ENCODE measurements at places on chromosomes 1 and 21.
A peak's percentile ranks its signal among the peaks of the same experiment; 100 is the strongest.

GRCh38 chr1:247443641-247444040 lies 14.3 kb downstream of the OR2B11 start:
- DNase-seq: no peak

DNA sequence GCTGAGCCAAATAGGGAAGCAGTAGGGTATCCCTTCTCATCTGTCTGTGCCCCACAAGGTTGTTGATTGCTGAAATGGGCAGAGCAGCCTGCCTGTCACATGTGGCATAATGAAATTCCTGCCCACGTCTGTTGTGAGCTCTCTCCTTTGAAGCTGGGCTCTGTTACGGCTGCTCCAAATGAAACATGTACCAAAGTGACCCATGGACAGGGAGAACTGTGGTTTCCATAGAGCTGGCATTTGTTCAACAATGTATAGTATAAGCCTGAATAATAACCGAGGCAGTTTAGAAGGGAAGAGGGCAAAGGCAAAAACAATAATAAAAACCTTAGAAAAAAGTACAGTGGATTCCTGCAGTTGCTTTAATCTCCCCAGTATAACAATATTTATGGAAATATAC lies 149.7 kb downstream of the LYPLAL1 start:
- no peak for DNase-seq

DNA sequence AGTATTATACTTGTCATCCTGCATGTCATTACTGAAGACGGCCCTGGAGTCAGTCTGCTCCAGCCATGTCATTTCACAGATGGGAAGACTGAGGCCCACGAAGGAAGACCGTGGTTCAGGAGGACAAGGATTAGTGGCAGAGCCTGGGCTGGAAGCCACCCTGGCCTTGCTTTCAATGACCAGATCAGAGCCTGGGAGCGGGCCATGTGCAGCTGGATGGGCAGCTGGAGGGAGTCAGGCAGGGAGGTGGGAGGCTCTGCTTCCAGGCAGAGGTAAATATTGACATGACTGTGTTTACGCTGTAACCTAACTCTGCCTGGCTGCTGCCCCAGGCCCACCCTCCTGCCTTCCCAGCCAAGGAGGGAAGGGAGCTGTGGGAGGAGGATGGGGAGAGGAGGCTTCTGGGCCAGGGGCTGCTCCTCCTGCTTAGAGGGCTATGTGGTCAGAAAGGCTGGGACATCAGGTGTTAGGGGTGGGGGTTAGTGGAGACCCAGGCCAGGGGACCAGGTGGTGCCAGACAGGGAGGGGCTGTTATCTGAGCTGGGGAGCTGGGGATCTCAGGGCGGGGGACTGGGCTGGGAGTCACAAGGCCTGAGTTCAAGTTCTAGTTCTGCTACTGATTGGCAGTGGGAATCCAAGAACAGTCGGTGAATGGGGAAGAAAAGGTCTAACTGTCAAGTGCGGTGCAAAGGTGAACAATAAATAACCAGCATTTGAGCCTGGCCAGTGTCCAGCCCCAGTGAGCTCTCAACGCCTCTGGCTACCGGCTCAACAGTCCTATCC lies 48.5 kb upstream of the ECE1 start:
- no peak for DNase-seq

GRCh38 chr1:44366371-44366975 lies 11.4 kb upstream of the ERI3 start:
- DNase-seq: no peak

DNA sequence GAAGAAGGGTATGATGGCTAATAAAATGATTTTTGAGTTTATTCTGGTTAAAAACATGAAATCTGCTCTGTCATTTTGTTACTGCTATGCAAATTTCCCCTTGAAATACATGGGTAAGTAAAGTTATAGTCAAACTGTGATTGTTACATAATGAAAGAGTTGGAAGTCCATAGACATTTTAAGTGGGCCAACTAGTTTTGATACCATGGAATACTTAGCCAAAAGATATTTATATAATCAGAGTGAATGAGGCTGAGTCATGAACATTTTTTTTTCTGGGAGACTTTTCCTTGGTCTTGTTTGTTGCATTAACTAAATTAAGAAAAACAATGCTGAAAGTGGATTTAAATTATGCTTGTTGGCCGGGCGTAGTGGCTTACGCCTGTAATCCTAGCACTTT lies 58.2 kb upstream of the MPC2 start:
- DNase-seq: no peak

GRCh38 chr1:12296016-12296415 lies 66.2 kb downstream of the VPS13D start:
- DNase-seq: no peak

GRCh38 chr1:198467342-198467741 lies 73.1 kb downstream of the ATP6V1G3 start:
- DNase-seq: no peak

- no peak for DNase-seq
These were observed 447.6 kb upstream of the PRMT6 start for GRCh38 chr1:106608841-106609240.

DNA sequence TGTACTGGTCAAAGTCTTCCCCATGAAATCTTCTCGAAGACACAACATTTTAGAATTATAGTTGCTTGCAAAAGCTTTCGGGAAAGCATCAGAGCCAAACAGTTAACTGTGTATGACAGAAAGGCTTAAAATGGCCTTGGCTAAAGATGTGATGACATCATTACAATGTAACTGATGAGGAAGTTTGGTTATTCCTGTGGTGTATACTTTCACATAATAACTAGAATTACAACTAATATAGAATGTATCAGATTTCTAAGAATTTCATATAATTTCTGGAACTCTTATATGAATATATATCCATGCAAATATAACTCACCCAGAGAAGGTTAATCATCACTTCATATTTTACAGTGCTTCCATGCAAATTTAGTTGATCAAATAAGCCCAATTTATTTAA lies 8.4 kb downstream of the TP73 start:
- no peak for DNase-seq

- DNase-seq: no peak
These were observed 40.1 kb upstream of the HMCN1 start for GRCh38 chr1:185694081-185694480.

DNA sequence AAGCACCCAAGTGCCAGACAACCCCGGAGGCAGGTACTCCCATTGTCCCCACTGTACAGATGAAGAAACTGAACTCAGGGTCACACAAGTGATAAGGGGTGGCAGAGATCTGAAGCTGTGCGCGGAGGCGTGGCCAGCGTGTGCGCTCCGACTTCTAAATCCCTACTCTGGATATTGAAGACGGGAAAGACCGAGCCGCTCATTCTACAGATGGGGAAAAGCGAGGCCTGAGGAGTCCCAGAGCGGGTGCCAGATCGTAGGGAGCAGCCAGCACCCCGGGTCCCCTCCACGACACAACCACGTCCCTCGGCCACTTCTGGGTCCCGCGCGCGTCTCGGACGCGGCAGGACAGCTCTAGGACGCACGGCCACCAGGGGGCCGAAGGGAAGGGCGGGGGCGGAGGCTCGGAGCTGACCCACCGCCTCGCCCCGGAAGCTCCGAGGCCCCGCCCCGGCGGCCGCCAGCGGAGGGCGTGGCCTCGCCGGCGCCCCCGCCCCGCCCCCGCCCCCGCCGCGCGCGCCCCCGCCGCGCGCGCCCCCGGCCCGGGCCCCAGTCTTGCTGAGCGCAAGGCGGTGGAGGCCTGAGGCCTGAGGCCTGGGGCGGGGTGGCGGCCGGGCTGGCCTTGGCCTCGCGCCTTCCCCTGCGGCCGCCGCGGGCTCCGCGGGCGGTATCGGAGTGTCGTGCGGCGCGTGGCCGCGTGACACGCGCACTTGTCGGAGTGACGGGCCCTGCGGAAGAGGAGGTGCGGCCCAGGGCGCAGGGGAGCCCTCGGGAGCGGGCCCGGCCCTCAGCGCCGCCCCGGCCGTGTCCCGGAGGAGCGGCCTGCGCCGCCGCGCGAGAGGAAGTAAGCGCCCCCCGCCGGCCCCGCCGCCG lies at the start of gene H6PD:
TSS of gene H6PD (plus strand) at position 552 of the 873 bp plus-strand sequence. CDS start 10,161 bp downstream, outside the sequence.
- peak; percentile 99 for DNase-seq

DNA sequence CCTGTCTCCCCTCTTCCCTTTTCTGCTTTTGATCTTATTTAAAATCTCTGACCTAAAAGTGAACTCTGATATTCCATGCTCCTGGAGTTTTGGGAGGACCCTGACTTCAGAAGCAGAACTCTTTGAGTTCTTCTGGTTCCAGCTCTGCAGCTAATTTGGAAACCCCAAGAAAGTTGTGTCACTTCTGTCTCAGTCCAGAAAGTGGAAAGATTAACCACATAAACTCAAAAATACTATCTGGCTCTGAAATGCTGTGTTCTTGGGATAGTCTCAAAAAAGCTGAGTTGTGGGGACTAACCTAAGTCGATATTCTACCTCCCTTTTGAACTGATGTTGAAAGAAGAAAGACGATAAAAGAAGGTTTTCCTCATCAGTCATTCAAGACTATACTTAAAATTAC lies 59.8 kb downstream of the ITPKB start:
- no peak for DNase-seq

- no peak for DNase-seq
These were observed 503 bp upstream of the SRSF11 start for GRCh38 chr1:70220517-70221237.

DNA sequence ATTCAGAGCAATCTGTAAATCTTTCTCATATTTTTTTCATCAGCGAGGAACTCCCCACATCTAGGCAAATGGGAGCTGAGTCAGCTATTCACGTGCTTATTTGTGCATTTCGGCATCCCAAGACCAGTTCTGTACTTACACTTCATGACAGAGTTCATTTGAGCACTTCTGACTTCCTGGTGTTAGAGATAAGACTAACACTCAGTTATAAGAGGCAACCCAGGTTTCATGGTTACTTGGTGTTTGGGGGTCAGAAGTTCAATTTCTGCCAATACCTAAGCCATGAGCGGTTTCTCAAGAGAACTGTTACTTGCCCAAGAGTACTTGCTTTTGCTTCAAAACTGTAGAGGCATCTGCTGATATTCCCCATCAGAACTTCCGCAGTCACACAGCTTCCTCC lies 24.1 kb upstream of the DESI2 start:
- no peak for DNase-seq

GRCh38 chr1:175481126-175482070 lies 262.0 kb downstream of the TNR start:
- DNase-seq: peak; percentile 32

DNA sequence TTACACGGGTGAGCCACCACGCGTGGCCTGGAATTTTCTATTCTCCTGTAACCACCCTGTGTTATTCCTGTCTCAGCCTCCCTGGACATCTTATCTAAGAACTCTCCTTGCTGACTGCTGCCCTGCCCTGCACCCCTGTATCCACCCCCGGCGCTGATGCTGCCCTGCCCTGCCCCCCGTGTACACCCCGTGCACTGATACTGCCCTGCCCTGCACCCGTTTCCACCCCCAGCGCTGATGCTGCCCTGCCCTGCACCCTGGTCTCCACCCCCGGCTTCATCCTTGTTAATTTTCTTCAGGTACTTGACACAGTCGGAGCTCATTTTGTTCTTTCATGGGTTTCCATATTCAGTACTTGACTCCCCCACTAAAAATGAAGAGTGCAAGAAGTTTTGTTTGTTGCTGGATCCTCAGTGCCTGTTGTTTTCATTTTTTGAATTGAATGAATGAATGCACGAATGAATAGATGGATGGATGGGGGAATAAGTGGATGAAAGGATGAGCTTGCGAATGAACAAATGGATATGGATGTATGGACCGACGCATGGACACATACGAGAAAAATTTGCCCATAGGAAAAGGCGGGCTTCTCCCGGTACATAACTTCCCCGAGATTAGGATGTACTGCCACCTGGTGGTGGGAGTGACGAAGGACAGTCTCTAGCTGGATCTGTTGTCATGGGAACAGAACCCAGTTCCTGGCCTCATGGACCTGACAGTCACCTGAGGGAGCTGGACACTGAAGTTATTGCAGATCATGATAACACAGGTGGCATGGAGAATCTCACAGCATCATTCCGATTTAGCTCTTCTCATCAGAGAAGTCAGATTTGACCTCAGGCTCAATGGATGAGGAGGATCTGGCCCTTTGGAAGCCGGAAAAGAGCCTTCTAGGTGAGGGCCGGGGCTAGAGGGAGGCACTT lies 14.9 kb downstream of the AADACL4 start:
- peak; percentile 98 for DNase-seq

- no peak for DNase-seq
These were observed 25.9 kb downstream of the IVNS1ABP start for GRCh38 chr1:185291159-185291558.

GRCh38 chr1:85957760-85958159 lies 198.8 kb downstream of the COL24A1 start:
- DNase-seq: no peak

- no peak for DNase-seq
These were observed 365.4 kb upstream of the DUSP10 start for GRCh38 chr1:222107267-222107666.

GRCh38 chr1:41870076-41870562 lies 48.6 kb downstream of the HIVEP3 start:
- DNase-seq: peak; percentile 28

- no peak for DNase-seq
These were observed 4.2 kb upstream of the SHISAL2A start for GRCh38 chr1:52628614-52629324.

DNA sequence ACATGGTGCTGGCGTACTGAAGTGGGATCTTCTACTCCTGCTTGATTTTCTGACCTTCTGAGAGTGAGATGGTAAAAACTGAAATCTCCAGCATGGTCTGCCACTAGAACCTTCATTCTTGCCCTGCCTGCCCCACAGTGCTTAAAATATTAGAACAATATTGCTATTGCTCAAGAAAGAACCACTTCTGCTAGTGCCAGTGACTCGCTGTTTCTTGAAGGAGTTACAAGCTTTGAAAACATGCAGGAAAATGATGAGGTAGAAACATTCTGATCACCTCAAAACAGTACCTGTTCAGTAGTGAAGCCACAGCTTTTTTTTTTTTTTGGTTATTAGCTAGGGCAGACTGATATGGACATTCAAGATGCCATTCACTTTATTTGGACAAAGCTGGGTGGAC lies 95.3 kb downstream of the BACH1 start:
- no peak for DNase-seq

DNA sequence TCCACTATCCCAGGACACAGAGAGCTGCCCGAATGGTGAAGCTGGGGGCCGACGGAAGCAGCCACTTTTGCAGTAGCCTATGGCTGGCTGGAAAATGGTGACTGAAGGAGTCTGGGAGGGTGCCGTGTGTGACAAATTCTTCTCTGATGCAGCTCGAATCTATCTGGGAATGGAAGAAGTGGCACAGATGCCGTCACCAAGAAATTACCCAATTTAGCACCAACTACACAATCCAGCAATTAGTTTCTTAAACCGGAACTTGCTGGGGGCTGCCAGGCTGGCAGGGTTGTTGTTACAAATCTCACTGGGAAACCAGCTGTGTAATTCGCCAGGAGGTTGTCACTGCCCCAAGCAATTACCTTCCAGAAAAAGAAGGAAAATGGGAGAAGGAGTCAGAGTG lies 18.0 kb downstream of the DLGAP3 start:
- DNase-seq: no peak

- peak; percentile 93 for DNase-seq
These were observed 36.0 kb downstream of the GPR3 start for GRCh38 chr1:27428316-27429028.

DNA sequence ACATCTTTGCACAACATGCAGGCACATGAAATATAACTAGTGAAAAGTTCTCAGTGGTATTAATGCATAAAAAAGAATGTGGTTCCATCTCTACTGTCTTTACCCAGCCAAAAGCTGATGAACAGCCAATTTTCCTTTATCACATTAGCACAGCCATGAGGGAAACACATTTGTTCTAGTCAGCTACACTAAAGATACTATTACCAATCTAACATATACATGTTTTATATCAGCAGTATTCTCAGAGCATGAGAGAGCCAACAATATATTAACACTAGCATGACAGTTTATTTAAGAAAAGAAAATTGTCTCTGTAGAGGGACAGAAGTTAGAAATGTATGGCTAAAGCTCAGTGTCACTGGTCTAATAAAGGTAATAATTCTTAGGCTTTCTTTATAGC lies 56.3 kb downstream of the USH2A start:
- no peak for DNase-seq

GRCh38 chr1:247451388-247452010 lies 6.4 kb downstream of the OR2B11 start:
- DNase-seq: no peak

Measured in K562 (cell line).